Urinary bladder (tissue), 4 donors: ENCODE measurements at places on chromosomes 5 and 9.

DNA sequence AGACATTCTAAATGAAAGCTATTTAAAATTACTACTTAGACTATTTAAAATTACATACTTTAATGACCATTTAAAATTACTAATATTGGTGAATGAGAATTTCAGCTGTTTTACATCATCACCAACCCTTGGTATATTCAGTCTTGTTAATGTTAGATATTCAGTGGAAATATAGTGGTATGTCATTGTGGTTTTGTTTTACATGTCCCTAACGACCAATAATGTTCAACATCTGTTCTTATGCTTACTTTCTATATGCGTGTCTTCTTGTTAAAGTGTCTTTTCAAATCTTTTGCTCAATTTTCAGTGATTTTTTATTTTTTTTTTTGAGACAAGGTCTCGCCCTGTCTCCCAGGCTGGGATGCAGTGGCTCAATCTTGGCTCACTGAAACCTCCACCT, 279.3 kb upstream of the TARS1 start:
- DNase-seq = no peak

DNA sequence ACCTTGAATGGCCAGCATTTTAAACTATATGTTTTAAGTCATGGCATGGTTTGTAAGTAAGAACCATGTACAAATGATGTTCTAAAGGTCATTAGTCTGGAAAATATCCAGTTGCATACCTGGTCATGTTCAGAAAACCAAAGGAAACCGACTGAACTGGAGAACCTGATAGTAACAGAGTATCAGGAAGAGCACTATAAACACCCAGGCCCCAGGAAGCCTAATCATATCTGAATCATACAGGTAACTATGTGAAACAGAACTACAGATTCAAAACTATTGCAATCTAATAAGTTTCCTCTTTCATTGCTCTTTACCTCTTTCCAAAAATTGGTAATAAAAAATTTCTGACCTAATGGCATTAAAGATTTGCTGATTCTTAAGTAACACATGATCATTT, 500.3 kb downstream of the ARHGEF28 start:
- no peak for DNase-seq

DNA sequence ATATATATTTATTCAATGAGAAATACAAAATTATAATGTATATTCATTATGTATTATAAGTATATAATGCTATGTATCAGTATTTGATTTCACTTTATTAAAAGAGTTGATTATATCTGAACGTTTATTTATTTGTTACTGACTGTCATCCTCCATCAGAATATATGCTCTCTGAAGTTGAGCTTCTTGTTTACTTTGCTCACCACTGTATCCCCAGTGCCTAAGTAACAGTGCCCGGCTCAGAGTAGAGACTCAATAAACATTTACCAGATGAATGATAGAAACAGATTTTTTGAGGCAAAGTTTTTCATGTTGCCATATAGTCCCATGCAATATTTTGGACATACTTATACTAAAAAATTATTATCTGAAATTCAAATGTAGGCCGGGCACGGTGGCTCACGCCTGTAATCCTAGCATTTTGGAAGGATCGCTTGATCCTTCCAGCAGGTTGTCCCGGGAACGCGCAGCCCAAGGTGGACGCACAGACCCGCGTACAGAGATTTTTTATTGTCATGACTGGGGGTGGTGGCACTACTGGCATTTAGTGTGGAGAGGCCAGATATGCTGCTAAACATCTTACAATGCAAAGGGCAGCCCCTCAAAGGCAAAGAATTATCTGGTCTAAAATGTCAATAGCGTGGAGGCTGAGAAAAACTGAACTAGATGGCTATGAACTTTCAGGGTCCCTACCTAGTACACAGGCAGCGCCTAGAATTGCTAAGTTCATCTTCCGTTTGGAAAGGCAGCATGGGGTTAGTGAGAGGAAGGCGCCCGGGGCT, 761 bp upstream of the DNAJC25 start:
- no peak for DNase-seq

DNA sequence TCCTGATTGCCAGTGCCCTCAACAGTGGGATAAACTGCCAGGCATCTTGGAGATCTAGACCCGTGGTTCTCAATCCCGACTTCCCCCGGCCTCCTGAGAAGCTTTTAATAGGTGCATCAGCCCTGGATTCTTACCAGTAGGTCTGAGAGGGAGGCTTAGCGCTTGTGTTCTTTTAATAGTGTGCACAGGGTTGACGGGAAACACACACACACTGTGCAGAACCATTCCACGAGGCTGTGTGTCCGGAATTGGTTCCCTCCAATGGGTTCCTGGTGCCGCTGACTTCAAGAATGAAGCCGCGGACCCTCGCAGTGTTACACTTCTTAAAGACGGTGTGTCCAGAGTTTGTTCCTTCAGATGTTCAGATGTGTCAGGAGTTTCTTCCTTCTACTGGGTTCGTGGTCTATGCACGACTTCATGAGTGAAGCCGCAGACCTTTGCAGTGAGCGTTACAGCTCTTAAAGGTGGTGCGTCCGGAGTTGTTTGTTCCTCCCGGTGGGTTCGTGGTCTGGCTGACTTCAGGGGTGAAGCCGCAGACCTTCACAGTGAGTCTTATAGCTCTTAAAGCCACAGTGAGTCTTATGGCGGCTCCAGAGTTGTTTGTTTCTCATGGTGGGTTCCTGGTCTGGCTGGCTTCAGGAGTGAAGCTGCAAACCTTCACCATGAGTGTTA, 46.6 kb upstream of the PRSS3 start:
- DNase-seq = no peak

GRCh38 chr5:76532973-76533372, 90.2 kb downstream of the F2RL2 start:
- no peak for DNase-seq

GRCh38 chr9:4674783-4675182, 4.6 kb upstream of the CDC37L1 start:
- no peak for DNase-seq

GRCh38 chr5:92922231-92922967, 658.6 kb downstream of the NR2F1-AS1 start:
- DNase-seq = no peak

DNA sequence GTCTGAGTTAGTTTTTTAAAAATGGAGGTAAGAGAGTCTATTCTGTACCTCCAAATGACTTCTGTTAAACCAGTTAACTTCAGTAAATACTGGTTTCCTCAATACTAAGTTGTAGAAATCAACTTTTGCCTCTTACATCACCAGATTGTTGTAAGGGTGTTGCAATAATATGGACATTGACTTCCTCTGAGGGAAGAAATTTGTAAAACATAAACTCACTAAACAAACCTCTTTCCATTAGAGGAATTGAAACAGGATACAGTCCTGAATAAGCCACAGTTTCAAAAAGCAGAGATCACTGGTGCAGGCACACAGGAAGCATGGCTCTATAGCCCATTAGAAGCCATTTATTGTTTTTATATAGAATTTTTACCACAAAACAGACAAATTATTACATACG, 32.7 kb upstream of the SLCO6A1 start:
- DNase-seq = no peak

- no peak for DNase-seq
Measured at GRCh38 chr5:133494923-133495246, 117.5 kb downstream of the FSTL4 start.

GRCh38 chr5:144191998-144192397, 21.3 kb downstream of the KCTD16 start:
- DNase-seq = no peak

GRCh38 chr5:157817387-157817702, 41.6 kb downstream of the CLINT1 start:
- DNase-seq = no peak

- no peak for DNase-seq
Measured at GRCh38 chr9:131116281-131117120, 8.9 kb upstream of the NUP214 start.

GRCh38 chr5:135373736-135374515, 25.1 kb downstream of the MACROH2A1 start:
- no peak for DNase-seq

GRCh38 chr5:81855591-81855990, 104.7 kb upstream of the SSBP2 start:
- DNase-seq = no peak

DNA sequence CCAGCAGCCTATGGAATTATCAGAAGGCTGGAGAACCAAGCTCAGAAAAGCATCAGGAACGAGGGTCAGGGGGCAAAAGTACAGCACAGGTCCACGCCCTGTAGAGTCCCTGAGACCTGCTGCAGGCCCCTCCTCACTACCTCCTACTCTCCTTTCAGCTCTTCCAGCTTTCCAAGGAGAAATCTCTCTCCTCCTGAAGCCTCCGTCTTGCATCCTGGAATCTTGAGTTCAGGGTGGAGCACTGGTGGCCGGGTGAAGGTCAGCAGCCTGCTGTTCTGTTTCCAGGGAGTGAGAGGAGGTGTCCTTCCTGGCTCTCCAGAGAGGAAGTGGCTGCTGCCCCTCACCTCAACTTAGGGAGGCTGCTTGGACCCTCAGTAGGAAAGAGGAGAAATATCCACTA, 342.3 kb downstream of the ZSWIM6 start:
- no peak for DNase-seq

GRCh38 chr5:132787076-132787475, 10.0 kb upstream of the SEPTIN8 start:
- no peak for DNase-seq

- DNase-seq = no peak
Measured at GRCh38 chr5:19753579-19753978, 234.4 kb downstream of the CDH18 start.

DNA sequence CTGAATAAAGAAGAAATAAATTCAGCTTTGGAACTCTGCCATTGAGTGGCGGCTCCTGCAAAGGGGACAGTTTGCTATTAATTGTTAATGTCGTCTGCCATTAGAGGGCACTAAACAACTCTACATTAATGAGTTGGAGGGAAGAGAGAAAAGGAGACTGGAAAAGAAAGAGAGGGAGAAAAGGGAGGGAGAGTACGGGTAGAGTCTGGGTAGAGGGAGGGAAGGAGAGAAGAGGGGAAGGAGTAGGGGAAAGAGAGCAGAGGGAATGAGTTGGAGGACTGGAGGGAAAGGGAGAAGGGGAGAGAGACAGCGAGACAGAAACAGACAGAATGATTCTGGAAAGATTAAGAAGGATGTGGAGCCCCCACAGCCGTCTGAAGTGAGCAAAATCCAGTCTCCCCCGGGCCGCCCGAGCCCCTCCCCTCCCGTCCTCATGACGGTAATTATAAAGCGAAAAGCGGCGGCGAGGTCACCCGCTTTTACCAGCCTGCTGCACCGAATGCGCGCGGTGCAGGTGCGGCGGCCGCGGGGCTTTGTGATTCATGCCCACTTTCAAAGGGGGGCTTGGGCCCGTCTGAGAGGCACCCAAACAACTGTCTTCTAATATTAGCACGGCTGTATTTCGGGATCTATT, 1.9 kb upstream of the FST start:
- peak; percentile 40 for DNase-seq

- no peak for DNase-seq
Measured at GRCh38 chr5:7541898-7542297, 146.0 kb downstream of the ADCY2 start.

- no peak for DNase-seq
Measured at GRCh38 chr5:3345195-3345594, 250.4 kb upstream of the IRX1 start.

GRCh38 chr5:101009758-101010519, 106.9 kb upstream of the ST8SIA4 start:
- no peak for DNase-seq

DNA sequence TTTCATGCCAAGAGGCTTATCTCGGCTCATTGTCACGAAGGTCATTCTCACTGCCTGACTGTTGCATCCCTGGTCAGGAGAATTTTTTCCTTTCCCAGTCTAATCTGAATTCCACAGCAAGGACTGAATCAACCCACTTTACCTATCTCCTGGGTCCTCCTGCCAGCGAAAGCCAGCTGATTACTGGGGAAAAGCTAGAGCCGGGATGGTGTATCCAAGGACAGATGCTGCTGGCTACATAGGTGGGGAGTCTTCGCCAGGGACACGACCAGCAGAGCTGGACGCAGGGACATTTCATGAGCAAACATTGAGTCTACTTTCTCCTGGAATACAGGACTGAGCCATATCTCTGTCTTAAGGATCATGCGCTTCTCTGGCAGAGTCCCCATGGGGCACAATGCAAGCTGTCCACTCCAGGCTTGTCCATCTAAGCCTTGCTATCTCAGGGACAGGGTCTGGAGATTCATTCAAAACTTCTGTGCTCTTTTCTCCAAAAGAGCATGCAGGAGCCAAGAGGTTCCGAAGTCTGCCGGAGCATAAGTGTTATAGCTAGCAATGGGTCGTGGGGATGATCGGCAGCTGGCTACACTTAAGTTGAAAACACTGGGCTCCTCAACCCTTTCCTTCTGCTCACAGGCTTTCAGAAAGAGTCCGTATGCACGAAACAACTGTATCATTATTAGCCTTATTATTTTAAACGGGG, 6.5 kb upstream of the HAND1 start:
- no peak for DNase-seq

- no peak for DNase-seq
Measured at GRCh38 chr5:177099422-177100093, 12.8 kb downstream of the FGFR4 start.

- peak; percentile 71 for DNase-seq
Measured at GRCh38 chr5:131671994-131672655, 37.1 kb upstream of the RAPGEF6 start.

- DNase-seq = no peak
Measured at GRCh38 chr5:76863001-76863400, 13.2 kb downstream of the S100Z start.

DNA sequence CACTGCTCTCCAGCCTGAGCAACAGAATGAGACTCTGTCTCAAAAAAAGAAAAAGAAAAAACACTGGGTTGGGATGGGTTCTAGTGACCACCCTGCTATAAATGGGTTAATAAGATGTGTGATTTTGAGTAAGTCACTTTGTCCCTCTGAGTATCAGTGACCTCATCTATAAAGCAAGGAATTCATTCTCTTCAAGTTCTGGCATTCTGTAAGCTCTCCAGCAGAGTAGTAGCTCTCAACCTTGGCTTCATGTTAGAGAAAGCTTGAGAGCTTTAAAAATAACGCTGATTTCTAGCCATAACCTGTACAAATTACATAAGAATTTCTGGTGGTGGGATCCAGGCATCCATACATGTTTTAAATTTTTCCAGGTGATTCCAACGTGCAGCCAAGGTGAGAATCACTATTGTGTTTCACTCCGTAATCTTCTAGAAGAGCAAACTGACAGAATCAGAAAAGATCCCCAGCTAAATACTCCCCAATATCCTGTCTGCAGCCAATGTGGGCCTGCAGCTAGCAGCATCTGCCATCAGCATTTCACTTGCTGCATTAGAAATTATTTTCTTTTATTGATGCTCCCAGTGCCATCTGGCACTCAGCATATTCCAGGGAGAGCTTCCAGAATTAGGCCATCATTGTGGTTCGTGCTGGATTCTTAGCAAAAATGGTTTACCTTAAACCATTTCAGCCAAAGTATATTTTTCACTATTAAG, 109.4 kb downstream of the FEM1C start:
- DNase-seq = no peak

DNA sequence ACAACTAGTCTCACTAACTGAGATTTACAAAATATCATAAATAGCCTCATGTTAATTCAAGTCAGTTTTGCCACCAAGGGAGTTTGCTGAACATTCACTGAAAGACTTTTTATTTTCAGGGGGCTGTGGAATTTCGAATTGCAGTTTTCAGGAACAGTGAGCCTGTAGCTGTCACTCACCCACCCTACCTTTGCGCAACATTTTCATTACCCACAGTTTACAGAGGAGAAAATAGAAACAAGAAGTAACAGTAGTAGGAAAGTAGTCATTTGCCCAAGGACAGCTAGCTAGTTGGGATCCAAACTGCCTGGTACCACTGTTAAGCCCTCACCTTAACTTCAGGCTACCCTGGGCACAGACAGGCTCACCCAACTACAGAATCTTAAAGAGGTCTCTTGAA, 154.1 kb downstream of the ADAMTS12 start:
- DNase-seq = no peak

GRCh38 chr9:12862611-12863410, 88.0 kb downstream of the LURAP1L start:
- DNase-seq = no peak
